Stimulated activated CD4-positive, alpha-beta T cell treated with anti-CD3 and anti-CD28 coated beads, Interleukin-15, amount 100 ng/mL, for 1 hour (primary cell): ENCODE measurements at places on chromosomes 3 and 15.

DNA sequence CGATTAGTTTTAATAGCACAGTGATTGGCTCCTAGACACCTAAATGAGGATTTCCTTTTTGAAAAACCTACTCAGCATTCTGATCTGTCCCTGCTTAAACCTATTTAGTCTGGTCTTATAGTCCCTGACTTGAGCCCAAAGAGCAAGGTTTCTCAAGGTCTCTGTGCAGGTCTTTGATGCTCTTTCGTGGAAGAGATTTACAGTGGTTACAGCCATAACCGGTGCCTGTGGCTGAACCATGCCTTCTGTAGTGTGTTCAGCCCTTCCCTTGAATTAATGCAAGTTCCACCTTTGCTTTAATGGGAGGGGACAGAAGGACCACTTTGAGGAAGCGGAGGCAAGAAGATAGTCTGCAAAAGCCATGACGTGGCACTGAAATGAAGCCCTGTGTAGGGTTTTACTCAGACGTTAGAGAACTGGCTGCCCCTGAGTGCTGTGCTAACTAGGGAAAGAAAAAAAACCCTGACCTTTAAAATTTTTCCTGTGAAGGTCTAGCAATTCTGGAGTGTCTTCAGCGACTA is 43.0 kb downstream of the ZBTB38 start:
- DNase-seq: no peak

DNA sequence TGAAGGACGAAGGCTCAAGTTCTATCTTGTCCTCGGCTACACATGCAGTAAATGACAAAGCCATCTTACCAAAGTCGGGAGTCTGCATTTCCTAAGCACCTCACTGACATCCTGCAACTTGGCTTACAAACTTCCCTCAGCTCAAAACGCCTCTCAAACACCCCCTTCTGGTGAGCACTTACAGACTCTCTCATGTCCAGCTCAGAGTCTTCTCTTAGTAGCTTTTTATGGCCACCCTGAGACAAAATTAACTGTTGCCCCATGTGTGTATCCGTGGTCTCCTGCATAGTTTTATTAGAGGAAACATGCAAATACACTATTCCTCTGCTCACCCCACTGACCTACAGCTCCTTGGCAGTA is 819.7 kb downstream of the FHIT start:
- no peak for DNase-seq

DNA sequence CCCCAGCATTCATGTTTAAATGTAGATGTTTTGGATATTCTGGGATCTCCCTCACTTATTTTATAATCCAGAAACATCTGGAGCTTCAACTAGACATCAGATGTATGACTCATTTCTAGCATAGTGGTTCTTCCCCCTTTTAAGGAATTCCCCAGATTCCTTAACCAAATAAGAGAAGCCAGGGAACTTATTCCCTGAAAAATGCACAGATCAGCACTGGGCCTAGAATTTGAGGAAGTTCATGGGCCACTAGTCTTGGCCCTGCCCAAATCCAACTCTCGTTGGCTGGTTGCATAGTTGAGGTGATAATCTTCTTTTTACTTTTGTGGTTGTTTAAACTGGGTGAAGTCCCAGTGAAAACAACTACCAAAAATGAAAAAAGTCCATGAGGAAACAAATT is 20.4 kb downstream of the RARRES1 start:
- no peak for DNase-seq

GRCh38 chr3:73188707-73189106 is 127.2 kb downstream of the EBLN2 start:
- DNase-seq: no peak

DNA sequence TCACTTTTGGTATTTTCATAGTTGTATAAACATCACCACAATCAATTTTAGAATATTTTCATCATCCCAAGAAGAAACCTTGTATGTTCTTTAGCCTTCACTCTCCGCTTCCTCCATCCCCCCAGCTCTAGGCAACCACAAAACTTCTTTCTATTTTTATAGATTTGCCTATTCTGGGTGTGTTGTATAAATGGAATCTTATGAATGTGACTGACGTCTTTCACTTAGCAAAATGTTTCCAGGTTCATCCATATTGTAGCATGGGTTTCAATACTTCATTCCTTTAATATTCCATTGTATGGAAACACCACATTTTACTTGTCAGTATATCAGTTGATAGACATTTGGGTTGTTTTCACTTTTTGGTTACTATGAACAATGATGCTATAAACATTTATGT is 335.8 kb upstream of the GOLIM4 start:
- no peak for DNase-seq

DNA sequence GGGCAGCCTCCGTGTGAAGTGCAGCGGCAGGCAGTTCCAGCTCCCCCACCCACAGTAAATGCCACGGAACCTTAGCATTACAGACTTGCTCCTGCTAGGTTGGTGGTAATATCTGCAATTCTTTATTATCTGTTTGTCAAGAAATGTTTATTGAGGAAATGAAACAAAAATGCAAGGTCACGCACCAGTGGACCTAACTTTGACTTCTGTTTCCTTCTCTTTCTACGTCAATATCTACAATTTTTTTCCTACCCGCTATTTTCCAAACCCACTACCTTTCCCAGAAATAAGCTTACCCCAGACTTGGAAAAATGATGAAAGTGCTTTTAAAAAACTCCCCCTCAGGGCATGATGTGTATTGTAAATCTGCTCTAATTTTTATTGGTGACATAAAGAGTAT is 18.9 kb downstream of the ILDR1 start:
- no peak for DNase-seq

GRCh38 chr3:58637509-58637908 is 29.1 kb downstream of the FAM3D start:
- no peak for DNase-seq

DNA sequence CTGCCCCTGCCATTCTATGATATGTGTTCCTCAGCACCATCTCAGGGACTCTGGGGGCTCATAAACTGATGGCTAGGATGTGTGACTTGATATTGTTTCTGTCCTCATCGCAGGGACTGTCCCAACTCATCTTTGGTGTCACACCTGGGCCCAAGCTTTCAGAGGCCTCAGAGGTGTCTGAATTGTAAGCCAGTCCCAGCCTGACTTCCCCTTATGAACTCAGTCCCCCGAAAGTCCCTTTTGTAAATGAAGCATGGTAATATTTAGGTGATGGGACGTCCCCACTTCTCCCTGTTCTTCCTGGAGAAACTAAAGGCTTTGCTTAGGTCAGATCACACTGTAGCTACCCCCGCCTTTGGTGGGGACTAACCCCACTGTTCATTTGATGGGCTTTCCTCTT is 142.4 kb upstream of the TLE3 start:
- no peak for DNase-seq

GRCh38 chr3:152205097-152205593 is 63.6 kb upstream of the MBNL1 start:
- no peak for DNase-seq

- no peak for DNase-seq
These were observed 106.4 kb upstream of the PTX3 start for GRCh38 chr3:157330206-157330605.

DNA sequence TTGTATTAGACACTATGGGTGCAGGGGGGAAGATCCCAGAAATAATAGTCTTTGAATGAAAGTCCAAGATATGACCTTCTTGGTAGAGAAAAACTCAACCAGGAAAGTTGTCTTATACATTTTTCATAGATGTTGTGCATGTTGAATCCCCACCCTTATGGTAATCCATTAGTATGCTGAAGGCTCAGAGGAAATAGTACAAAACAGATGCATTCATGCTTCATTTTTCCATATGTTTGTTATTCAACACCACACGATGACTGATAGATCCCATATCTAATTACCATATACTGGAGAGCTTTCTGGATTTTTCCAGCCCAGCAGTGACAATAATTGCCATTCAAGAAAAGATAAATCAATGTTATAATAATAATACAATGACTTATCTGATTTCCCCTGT is 487.4 kb downstream of the FGF12 start:
- DNase-seq: no peak

GRCh38 chr3:30644615-30645014 is 38.2 kb downstream of the TGFBR2 start:
- DNase-seq: no peak

DNA sequence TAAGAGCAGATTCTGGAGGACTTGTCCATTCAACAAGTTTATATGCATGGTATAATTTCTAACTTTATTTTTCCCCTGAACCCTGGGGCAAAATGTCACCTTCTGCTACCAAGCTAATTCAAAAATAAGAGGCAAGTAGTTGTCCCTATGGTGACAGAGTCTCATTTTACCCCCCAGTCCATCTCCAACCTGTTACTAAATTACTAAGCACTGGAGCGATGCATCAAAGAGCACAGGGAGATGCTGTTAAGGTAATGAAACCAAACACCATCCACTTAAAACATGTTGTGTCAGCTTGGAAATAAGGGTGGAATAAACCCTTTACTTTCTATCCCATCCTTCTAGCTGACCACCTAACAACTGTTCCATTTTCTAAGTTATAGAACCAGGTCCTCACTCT is 417.4 kb upstream of the ATP11B start:
- DNase-seq: no peak

GRCh38 chr3:129442486-129442885 is 2.5 kb downstream of the IFT122 start:
- no peak for DNase-seq

- DNase-seq: no peak
These were observed 369.6 kb downstream of the OTOL1 start for GRCh38 chr3:161866176-161866575.

DNA sequence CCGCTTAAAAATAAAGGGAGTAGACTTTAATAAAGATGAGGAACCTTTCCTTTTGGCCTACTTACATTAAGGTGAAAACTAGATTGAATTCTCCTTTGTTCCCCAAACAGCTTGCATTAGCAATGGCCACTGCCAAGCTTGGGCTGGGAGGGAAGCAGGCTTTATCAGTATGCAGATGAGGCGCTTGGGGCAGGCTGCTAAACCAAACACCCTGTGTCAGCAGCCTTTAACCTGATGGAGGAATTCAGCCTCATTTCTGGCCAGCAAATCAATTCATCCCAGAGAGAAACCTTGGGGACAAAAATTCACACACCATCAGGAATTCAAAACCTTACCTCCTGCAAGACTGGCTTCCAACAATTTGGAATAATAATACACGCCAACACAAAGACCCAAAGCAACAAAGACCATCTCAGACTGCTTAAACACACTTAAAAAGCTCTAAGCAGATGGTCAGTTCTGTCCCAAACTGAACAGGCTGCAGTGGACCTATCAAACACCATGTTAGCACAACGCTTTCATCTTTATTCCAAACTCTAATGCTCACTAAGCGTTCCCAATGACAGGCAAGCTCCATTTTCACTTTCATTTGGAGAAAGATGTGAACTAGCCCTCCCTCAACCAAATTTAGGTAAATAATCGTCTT is 255.1 kb upstream of the CMC1 start:
- no peak for DNase-seq

DNA sequence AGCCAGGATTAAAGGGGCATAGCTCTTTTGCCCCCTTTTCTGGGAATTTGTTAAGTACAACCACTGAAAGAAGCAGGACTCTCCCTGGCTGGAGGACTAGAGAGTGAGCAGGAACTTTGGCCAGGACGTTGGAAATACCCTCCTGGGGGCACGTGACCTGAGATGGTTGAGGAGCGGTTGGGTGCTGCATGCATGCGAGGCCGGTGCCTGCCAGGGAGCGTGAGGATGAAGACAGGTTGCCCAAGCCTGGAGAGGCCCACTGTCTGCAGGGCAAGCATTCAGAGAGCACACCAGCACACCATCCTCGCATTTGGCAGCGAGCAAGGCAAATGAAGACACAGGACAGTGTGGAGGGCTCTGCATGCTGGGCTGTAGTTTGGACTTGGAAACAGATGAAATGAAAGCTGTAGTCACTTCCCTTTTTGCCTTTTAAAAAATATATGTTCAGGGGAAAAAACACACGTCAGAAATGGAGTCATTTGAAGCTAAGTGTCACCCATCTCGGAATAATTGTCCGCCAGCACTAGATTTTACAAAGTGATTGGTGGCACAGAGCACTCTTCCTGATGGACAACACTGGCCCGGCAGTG is 217.6 kb downstream of the SLCO3A1 start:
- DNase-seq: no peak

- DNase-seq: no peak
These were observed 843.8 kb downstream of the VGLL3 start for GRCh38 chr3:86147119-86147518.

- DNase-seq: no peak
These were observed 191.1 kb upstream of the TSC22D2 start for GRCh38 chr3:150216866-150217600.

GRCh38 chr3:50124800-50125178 is 30.3 kb upstream of the SEMA3F start:
- DNase-seq: no peak

- DNase-seq: no peak
These were observed 82.4 kb downstream of the PLSCR2 start for GRCh38 chr3:146386936-146387335.

- no peak for DNase-seq
These were observed 183.5 kb downstream of the SUCNR1 start for GRCh38 chr3:152056987-152057386.

- DNase-seq: no peak
These were observed 43.9 kb upstream of the PLXND1 start for GRCh38 chr3:129650256-129650872.

- no peak for DNase-seq
These were observed 591.5 kb upstream of the CFAP20DC start for GRCh38 chr3:59641169-59641899.

DNA sequence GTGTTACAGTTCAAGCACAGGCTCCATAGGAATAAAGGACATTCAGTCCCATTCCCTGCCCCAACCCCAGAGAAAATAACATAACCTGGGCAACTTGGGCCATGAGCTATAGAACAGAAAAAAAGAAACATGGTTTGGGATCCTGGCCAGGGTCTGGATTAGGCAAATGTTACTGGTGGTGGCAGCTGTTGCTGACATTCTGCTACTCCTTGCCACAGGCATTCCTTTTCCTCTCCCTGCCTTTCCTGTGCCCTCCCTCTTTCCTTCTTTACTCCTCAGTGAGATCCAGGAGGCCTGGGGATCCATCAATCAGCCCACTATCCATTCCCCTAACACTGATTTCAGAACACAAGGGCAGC is 129.1 kb downstream of the NTRK3 start:
- no peak for DNase-seq
